ENCODE measurements at places on chromosomes 11 and 22. TPM values are rescaled to one million over a fixed set of nuclear protein-coding genes. Genes with fewer than 3 reads are reported as not detected.

Gene PANX2
- total RNA-seq, result 6.4 TPM

Gene PLA2G3
- 0.20 TPM for total RNA-seq

Gene TSPAN4
- total RNA-seq, result 94.1 TPM

Gene SMIM35
- total RNA-seq, result not detected

Gene HOATZ
- not detected for total RNA-seq

Gene PATE2
- not detected for total RNA-seq

Gene OR56A1
- 0.13 TPM for total RNA-seq

Gene LIF
- total RNA-seq, result 16.9 TPM
